ENCODE measurements at places on chromosomes 4 and X. TPM values are rescaled to one million over a fixed set of nuclear protein-coding genes. Genes with fewer than 3 reads are reported as not detected.

DNA sequence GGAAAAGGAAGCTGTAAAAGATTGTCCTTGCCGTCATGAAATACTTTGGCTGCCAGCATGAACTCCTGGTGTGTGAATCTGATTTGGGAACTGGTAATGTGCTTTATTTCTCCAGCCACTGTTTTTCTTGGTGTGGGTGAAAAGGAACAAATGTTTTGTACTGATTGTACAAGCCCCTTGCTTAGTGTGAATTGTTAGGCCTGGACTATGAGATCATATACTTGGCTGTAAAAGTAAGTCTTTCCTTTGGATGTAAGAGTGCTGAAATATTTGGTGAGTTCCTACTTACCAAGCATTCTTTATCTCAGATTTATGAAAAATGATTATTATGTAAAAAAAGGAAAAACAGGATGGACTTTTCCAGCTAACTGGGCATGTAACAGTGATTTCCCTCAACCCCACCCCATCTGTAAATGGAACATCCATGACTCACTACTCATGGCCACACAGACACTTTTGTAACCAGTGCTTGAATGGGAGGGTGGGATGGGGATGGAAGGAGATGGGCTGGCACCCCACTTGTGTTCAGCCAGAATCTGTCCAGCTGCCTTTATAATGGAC, 6.3 kb downstream of the FNIP2 start:
- peak overlapping the region; percentile 64 for H3K27ac ChIP-seq
- H3K27me3 ChIP-seq: no peaks in the 10 kb centered on the region
- no peak overlapping the region for H3K4me3 ChIP-seq
- DNase-seq: no peak
- no peaks in the 10 kb centered on the region for H3K36me3 ChIP-seq
- H3K4me1 ChIP-seq: peaks cover 64% of the 10 kb centered on the region

Gene UGT2B17
- total RNA-seq: not detected

DNA sequence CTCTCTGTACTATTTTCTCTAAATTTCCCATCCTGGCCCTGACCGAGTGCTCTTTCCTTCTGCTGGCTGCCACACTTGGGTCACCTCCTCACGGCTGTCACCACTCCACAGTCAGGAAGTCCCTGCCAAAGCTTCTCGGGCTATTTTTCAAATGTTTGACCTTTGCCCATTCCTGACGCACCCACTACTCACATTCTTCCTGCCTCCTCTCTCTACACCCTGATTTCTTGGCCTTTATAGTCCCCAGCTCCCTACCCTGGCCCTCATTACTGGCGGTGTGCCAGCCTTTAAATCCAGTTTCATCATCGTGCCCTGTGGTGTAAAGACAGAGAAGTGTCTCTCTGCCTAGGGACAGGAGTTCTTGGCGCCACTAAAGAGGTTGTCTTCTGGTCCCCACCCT, 46.4 kb upstream of the GATB start:
- no peaks in the 10 kb centered on the region for H3K36me3 ChIP-seq
- DNase-seq: no peak
- no peak overlapping the region for H3K4me3 ChIP-seq
- no peaks in the 10 kb centered on the region for H3K27me3 ChIP-seq
- H3K4me1 ChIP-seq: no peaks in the 10 kb centered on the region

DNA sequence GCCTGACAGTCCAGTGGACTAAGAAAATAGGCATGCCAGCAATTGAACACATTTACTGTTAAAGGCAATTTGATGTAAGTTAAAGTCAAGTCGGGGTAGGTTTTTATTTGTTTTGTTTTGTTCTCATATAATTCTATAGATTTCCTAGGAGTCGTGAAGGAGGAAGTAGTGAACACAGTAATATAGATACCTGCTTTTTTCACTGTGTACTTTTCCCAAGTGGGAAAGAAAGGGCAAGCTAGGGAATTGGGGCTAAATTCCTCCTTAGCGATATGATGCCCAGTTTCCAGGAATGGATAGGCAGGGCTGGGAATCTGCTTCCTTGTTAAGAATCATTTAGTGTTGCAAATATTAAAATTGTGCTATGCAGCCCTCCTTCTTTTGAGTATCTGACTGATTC, 271.0 kb downstream of the ARHGAP24 start:
- H3K27ac ChIP-seq: no peak overlapping the region
- H3K4me3 ChIP-seq: no peak overlapping the region
- no peaks in the 10 kb centered on the region for H3K27me3 ChIP-seq

DNA sequence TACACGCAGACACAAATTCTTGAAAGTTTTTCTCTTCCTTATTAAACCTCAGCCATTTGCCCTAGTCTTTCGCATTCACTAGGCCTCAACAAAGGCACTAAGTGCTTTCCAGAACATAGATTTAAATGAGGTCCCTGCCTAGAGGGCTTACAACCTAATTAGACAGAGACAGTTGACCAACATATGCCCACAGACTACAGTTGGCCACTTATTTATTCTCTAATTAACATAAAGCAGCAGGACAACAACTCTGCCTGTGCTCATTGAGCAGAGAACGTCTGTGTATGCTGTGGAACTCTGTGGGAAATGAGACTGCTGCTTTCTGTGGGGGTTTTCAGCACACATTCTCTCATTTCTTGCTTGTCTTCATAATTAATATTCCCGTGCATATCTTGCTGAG, 303.0 kb upstream of the TACR3 start:
- H3K4me3 ChIP-seq: no peak overlapping the region
- no peaks in the 10 kb centered on the region for H3K36me3 ChIP-seq
- no peaks in the 10 kb centered on the region for H3K4me1 ChIP-seq

Gene SHROOM2
- 3.0 TPM for total RNA-seq

- no peaks in the 10 kb centered on the region for H3K36me3 ChIP-seq
- H3K27ac ChIP-seq: no peak overlapping the region
- H3K4me3 ChIP-seq: no peak overlapping the region
- DNase-seq: no peak
- no peaks in the 10 kb centered on the region for H3K4me1 ChIP-seq
Measured at GRCh38 chr4:105057370-105058105, 89.1 kb upstream of the TET2 start.

DNA sequence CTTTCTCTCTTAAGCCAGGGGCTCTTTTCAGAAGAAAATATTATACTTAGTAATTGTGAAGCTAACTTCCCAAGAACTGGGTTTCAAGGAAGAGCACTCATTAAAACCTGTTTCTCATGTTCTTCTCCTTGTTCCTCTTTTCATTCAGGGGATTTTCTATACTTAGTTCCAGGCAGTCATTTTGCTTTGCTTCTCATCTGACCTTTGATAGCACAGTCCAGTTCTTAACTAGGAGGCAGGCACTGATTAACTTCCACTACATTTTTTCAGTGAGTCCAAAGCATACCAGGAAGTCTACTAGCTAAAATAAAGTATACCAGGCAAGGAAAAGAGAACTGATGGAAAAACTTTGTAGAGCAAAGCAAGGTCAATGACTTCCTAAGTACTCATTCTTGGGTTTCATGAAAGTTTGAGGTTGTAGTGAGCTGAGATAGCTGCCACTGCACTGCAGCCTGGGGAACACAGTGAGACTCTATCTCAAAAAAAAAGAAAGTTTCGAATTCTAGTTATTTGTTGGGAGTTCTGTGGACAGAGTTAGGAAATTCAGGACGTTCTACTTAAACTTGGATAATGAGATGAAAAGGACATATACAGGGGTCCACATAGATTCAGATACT, 190.1 kb upstream of the HS3ST1 start:
- no peaks in the 10 kb centered on the region for H3K36me3 ChIP-seq
- H3K27ac ChIP-seq: no peak overlapping the region
- H3K4me3 ChIP-seq: no peak overlapping the region
- no peak for DNase-seq
- H3K4me1 ChIP-seq: no peaks in the 10 kb centered on the region

GRCh38 chr4:108512615-108513505, 107.5 kb upstream of the RPL34 start:
- H3K4me3 ChIP-seq: no peak overlapping the region
- no peaks in the 10 kb centered on the region for H3K36me3 ChIP-seq
- no peak overlapping the region for H3K27ac ChIP-seq
- no peak for DNase-seq
- H3K27me3 ChIP-seq: no peaks in the 10 kb centered on the region
- no peaks in the 10 kb centered on the region for H3K4me1 ChIP-seq

Gene CXorf65
- not detected for total RNA-seq

GRCh38 chr4:930028-930551, 2.0 kb downstream of the GAK start:
- no peak for DNase-seq
- H3K27ac ChIP-seq: no peak overlapping the region
- H3K4me1 ChIP-seq: peaks cover 52% of the 10 kb centered on the region
- H3K36me3 ChIP-seq: no peaks in the 10 kb centered on the region
- no peak overlapping the region for H3K4me3 ChIP-seq

Gene NELFA
- 19.3 TPM for total RNA-seq

- H3K27me3 ChIP-seq: no peaks in the 10 kb centered on the region
- no peak overlapping the region for H3K4me3 ChIP-seq
Measured at GRCh38 chrX:113868711-113869110, 715.2 kb upstream of the HTR2C start.

Gene TMEM187
- total RNA-seq: 8.6 TPM

DNA sequence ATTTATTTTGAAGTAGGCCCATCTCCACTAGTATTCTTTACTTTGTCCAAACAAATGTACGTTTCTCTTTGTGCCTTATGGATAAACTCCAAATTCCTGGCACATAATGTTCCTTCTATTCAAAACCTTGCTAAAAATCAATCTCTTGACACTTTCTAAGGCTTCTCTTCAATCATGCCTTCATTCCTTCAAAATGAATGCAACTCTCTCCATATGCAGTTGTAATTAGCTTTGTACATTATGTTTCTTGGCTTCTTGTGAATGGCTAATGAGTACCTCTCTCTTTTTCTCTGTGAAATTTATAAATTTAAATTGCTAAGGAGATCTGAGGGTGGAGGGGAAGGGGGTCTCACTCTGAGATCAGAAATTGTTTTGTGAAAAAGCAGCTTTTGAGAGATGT, 24.0 kb upstream of the ANK2 start:
- no peak for DNase-seq
- no peaks in the 10 kb centered on the region for H3K4me1 ChIP-seq
- no peak overlapping the region for H3K27ac ChIP-seq
- H3K27me3 ChIP-seq: no peaks in the 10 kb centered on the region
- no peaks in the 10 kb centered on the region for H3K36me3 ChIP-seq
